ENCODE measurements at places on chromosomes 12 and 14.
A peak's percentile ranks its signal among the peaks of the same experiment; 100 is the strongest.

GRCh38 chr12:43882578-43883178 lies 46.8 kb downstream of the TMEM117 start:
- peak; percentile 51 for DNase-seq

DNA sequence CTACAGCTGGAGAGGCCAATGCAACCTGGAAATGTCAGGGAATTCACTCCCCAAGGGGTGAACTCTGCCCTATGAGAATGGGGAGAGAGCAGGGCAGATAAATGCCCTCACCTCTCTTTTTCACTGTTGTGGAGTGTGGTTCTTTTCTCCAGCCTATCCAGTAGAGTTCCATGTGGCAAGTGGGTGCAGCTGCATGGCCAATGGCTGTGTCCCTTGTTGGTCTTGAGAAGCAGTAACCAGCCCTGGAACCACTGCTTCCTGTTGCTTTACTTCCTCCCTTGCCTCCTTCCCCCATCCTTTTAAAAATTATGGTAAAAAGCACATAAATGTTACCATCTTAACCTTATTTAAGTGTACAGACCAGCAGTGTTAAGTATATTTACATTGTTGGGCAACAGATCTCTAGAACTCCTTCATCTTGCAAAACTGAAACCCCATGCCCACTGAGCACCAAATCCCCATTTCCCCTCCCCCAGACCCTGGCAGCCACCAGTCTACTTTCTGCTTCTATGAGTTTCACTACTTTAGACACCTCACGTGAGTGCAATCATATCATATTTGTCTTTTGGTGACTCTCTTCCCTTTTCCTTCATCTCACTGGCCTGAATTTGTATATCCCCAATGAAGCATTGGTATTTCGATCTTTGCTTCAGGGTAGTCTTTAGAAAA lies 77.0 kb upstream of the GRIP1 start:
- DNase-seq, result no peak

- DNase-seq, result no peak
Measured at GRCh38 chr14:36662543-36663403, 1.1 kb downstream of the PAX9 start.

GRCh38 chr12:114993165-114993564 lies 309.2 kb upstream of the TBX3 start:
- no peak for DNase-seq

DNA sequence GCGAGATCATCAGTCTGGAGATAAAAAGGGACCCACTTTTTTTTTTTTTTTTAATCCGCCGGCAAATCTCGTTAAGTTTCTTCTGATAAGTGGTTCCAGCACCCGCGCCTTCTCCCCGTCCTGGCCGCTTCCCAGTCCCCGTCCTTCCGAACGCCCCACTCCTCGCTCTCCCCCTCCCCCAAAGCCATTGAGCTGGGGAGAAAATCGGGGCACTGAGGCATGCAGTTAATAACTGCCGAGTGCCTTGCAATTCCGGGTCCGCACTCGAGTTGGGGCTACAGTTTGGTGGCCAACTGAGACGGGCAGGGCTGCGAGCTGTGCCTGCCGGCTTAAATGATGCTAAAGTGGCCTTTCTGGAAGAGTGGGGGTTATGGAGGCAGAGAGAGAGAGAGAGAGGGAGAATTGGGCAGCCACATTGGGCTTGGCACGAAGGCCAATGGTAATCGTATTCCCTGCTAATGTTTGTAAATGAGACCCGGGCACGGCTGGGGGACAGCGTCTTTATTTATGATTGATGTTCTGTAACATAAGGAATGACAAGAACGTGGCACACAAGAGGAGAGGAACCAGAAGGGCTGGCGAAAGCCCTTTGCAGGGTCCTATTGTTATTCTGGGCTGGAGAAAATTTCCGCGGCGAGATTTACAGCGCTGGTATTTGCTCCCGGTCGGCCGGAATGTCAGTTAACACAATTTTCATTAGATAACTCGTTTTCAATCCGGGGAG lies 115.4 kb upstream of the MYL2 start:
- DNase-seq, result no peak

DNA sequence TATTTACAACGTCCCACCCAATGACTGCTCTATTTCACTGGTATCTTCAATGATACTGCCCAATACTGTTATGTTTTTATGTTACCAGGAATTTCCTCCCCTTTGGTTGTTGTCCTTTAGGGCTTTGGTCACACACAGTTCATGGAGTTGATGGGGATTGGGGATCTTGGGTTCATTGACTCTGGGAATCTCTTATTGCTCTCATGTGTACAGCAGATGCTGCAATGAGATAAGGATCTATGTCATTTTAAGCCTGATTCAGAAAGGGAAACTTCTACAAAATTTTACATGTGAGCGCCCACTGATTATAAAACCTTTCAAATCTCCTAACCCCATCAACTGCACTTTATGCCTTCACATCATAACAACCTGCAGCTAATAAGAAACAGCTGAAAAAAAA lies 67.2 kb downstream of the FAR2 start:
- DNase-seq, result no peak

DNA sequence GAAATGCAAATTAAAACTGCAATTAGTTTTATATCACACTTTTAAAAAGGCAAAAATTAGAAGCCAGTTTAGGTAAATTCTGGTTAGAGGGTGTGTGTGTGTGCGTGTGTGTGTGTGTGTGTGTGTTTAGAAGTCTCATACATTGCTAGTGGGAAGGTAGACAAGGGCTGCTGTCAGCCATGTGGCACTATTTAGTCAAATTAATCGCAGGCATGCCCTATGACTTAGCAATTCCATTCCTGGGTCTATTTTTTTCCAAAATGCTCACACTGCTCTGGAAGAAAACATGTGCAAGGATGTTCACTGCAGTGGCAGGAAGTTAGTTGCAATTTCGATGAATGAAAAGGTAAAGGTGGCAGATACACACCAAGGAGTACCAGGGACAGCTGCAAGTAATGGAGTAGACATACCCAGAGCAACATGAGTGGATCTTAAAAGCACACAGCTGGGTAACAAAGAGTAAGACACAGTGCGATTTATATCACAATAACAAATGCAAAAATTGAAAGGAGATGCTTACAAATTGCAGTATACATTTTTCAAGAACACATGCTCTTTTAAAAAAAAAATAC lies 11.6 kb downstream of the CAPZA3 start:
- DNase-seq, result no peak

GRCh38 chr12:17841496-17841895 lies 248.5 kb downstream of the RERGL start:
- DNase-seq, result no peak

GRCh38 chr12:49288412-49288853 lies 6.5 kb upstream of the PRPH start:
- DNase-seq, result peak; percentile 42

DNA sequence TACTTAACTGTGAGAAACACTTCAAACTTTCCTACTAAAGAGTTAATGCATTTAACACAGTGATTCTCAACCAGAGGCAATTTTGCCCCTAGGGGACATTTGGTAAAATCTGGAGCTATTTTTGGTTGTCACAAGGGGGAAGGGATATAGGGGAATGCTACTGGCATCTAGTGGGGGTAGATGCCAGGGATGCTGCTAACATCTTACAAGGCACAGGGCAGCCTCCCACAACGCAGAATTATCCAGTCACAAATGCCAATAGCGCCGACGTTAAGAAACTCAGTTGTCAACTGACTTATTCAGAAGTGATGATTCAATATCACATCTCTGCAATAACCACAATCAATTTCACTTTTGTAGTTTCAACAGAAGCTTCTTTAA lies 2.0 kb downstream of the EEA1 start:
- peak; percentile 96 for DNase-seq

Data from foreskin melanocyte (primary cell).